ENCODE measurements at places on chromosomes 5 and 9.

DNA sequence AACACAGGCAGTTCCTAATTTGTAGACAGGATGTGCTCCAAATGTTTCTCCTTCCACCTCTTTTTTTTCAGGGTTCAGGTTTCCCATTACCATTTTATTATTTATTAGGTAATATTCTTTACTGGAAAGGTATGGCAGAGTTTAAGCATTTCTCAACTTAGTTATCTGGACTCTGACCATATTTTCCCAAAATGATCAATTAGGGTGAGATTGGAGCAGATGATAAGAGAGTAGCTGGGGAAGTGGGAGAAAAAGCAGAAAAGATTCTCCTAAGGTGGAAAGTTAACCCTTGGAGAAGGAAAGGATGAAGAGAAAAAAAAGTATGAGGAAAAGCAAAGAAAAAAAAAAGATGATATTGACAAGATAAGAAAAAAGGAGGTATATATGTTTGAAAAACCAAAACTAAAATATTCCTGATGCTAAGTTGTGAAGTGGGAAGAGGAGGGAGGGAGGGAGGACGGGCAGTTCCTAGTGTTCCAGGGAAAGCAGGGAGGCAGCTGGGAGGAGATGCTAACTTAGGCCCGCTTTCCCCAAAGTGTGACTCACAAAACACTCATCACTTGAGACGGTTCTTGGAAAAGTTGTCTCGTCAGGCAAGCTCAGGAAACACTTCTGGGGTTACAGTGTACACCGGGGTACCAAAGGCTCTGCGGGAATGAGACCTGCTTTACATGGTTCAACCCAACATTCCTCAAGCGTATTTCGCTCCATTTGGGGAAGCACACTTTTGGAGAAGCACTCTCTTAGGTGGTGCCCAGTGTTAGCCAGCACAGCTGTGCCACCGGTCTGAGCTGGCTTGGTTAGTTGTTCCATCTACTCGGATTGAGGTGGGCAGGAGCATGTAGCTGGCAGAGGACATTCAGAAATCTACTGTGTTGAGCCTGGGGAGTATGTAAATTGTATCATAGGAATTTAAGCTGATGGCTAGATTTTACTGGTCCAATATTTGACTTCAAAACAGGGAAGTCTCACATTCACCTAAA, 35.1 kb downstream of the B4GALT1 start:
- DNase-seq = peak; percentile 92

DNA sequence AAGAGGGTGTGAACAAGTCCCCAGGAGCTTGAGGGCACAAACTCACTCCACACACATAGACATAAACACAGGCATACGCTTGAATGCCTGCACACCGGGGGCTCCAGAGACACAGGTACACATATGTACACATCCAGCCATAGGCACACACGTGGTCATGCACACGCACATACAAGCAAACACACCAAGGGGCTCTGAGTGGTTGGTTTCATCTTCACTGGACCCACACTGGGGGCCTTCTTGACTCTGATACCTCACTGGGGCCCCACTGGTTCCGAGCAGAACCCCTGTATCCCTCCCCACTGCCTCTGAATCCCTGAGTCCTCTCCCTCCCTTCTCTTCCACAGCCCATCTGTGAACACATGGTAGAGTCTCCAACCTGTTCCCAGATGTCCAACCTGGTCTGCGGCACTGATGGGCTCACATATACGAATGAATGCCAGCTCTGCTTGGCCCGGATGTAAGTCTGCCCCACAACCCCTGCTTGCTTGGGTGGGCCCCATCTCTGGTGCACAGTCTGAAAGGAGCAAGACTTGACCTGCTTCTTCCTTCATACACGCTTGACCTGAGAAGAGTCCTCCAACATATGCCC, 6.4 kb downstream of the SPINK4 start:
- DNase-seq = no peak

DNA sequence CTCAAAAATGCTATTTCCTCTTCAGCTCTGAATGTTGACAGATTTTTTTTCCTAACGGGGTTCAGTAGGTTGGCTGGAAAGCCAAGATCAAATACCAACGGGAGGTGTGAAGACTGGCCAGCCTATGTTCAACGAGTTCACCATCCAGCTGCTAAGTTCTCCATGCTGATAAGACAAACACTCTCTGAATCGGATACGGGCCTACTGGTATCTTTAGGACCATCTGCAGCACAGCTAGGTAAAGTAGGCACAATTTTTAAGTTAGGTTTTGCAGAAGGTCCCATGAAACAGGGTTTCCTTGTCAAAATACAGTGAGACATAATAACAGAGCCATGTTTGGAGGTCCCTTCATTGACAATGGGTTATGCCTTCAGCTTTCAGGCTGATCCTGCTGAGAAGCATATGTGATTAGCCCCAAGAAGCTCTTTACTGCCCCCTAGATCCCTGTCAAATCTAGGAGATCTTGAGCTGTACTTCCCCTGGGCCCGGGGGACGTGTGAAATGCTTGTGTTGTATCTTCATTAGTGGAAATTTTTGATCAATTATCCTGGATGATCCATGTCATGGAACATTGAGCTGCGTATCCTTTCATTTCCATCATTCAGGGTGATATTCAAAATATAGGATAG, 60.6 kb downstream of the PGM5 start:
- DNase-seq = peak; percentile 7

GRCh38 chr5:173454736-173455598, 126.8 kb upstream of the STC2 start:
- DNase-seq = peak; percentile 92

GRCh38 chr9:573691-574410, 267.6 kb upstream of the DMRT1 start:
- DNase-seq = peak; percentile 10

- DNase-seq = peak; percentile 47
Observed at GRCh38 chr5:109830955-109831502, 141.3 kb downstream of the MAN2A1 start.

DNA sequence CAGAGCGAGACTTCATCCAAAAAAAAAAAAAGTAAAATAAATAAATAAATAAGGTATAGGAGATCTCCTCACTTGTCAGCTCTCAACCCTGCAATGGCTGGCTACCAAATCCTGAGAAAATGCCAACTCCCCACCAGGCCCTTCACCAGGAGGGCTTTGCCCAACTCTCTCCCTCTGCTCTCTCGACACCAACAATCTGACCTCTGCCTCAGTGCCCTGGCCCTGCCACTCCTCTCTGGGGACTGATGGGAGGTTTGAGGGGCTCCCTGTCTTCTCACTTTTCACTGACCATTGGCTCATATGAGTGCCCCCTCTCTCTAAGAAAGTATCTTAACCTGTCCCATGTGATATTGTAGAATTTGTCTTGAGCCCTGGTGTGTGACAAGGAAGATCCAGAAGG, 52.6 kb upstream of the SH3PXD2B start:
- DNase-seq = no peak

- peak; percentile 100 for DNase-seq
Observed at GRCh38 chr5:151615431-151615830, 24.3 kb upstream of the FAT2 start.

DNA sequence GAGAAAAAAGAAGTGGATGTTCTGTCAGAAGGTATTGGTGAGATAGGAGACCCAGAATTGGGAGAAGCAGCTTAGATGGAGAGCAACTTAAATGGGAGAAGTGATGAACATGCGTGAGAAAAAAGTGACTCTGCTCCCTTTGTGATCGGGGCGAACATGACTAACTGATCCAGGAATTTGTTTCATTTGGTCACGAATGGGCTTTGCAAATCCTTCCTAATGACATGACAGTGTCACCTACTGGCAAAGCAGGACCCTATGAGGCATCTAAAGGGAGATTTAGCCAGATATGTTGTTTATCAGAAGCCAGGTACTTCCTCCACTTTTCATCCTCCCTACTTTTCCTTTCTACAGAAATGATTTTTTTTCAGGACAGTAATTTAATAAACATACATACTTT, 787.4 kb upstream of the RGMB start:
- peak; percentile 25 for DNase-seq

DNA sequence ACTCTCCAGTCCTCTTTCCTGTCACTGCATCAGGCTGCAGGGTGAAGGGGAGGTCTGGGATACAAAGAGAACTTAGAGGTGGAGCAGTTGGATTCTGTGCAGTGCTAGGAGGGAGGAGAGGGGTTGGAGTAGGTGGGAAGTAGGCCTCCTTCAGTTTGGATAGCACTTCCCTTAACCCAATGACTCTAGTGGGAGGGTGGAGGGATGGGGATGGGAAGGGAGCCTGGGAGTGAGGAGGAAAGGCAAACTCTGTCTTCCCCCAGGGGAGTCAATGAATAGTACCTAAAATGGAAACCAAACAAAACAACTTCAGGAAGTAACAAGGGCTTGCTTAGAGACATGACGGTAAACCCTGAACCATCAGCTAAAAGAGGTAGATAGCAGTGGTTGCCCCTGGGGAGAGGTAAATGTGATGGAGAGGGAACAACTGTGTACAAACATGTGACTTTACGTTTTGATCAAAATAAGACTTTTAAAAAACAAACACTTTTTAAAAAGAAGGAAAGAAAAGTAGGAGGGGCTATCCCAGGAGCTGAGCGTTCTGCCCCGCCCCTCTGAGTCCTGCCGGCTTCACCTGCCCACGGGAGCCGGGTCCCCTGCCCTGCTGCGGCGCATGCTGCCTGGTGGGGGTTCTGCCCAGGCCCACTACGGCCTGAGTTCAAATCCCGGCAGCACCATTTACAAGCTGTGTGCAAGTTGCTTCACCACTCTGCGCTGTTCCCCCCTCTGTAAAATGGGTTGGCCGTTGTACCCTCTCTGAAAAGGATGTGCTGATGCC, 30.9 kb downstream of the GSN start:
- peak; percentile 17 for DNase-seq

All from bronchial epithelial cell (primary cell).